Urinary bladder (tissue), 4 donors: ENCODE measurements at places on chromosomes 3 and 15. TPM values are rescaled to one million over a fixed set of nuclear protein-coding genes. Genes with fewer than 3 reads are reported as not detected.

- DNase-seq: no peak
Measured at GRCh38 chr3:123155471-123156011, 46.2 kb upstream of the SEC22A start.

GRCh38 chr15:78012643-78013077 lies 64.9 kb downstream of the TBC1D2B start:
- no peak for DNase-seq

GRCh38 chr3:177182352-177182751 lies 14.9 kb downstream of the TBL1XR1 start:
- DNase-seq: no peak

- DNase-seq: no peak
Measured at GRCh38 chr15:69718916-69719315, 266.3 kb downstream of the RPLP1 start.

DNA sequence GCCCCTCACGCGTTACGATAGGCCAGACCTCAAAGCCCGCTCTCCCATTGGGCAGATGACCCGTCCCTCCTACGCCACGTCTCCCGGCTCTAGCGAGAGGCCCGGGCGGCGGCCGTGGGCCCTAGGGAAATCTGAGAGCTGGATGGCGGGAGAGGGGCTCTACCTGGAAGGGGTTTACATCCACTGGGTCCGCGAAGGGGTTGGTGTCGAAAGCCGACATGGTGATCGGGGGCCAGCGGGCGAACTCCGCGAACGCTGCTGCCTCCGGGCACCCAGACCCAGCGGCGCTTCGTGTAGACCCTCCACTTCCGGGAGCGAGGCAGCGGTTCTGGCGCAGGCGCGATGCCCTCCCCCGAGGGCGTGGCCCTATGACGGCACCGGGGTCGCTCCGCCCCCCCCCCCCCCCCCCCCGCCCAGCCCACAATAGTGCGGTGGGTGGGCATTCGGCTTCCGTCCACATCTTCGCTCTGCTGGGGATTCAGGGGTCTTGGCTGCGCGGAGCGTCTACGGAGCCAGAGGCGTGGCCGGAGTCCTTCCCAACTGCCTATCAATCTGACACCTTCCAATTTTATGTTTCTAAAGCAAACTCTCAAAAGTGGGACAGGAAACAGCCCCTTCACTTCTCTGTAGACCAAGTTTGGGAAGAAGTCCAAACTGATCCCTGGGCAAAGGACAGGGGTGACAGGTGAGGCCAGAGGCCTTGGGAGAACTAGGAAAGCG lies at the start of gene SCAMP2:
SCAMP2 (minus strand) TSS at position 330 of the 720 bp plus-strand sequence; CDS start at position 220, 110 bp downstream.
- DNase-seq: peak; percentile 91

AMIGO3 gene
- 1.1 TPM for polyA plus RNA-seq

DNA sequence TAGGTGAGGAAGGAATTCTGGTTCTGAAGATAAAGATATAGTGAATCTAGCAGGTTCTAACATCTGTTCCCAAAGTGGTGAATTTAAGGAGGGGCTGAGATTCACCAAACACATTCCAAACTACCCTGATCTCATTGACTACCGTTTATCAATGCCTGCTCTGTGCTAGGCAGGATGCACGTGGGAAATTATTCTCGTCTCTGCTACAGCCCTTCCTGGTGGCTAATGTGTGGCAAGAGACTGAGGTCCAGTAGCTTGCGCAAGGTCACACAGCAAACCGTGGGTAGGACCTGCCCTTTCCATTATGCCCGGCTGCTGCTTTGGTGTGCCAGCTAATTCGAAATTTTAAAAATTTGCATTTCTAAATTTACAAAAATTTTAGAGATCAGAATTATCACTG lies 209.5 kb upstream of the TRIM42 start:
- DNase-seq: no peak

DNA sequence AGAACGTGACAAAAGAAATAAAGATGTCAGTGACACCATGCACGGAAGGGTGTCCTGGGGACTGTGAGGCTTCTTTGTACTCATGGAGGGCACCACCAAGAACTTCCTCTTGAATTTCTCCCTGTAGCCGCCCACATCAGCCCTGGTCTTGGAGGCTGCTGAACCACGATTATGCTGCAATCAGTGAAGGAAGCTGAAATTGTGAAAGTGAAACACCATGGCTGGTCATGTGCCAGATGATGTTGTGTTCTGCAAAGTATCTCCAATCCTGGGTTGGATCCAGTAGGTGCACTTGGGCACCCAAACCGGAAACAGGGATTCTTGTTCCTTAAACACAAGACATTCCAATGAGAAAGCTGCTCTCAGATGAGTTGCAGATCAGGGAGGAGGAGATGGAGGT lies 104.4 kb upstream of the GOLGA6L6 start:
- DNase-seq: no peak

- DNase-seq: no peak
Measured at GRCh38 chr15:100210338-100210737, 131.4 kb downstream of the ADAMTS17 start.

DNA sequence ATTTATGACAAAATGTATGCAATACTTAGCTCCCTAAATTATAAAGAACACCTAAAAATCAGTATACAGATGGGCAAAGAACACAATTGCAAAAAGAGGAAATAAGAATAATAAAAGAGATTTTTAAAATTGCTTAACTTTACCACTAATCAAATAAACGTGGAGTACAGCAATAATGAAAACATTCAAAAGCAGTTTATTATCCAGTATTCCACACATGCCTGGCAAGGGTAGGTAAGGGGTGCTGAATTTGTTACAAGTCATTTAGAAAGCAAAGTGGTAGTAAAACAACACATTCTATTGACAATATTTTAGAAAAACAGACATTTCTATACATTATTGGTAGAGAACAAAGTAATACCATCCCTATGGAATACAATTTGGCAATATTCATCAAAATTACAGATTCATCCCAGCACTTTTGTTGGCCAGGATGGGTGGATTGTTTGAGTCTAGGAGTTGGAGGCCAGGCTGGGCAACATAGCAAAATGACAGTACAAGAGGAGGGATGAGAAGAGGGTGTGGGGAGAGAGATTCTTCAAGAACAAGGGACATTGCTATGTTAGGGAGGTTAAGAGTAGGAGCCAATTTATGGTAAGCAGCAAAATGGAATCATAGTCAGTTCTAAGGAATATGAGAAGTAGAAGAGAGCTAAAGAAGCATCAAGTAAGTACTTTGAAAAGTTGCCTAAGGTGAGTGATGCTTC lies 3.7 kb upstream of the ACKR4 start:
- DNase-seq: no peak

DNA sequence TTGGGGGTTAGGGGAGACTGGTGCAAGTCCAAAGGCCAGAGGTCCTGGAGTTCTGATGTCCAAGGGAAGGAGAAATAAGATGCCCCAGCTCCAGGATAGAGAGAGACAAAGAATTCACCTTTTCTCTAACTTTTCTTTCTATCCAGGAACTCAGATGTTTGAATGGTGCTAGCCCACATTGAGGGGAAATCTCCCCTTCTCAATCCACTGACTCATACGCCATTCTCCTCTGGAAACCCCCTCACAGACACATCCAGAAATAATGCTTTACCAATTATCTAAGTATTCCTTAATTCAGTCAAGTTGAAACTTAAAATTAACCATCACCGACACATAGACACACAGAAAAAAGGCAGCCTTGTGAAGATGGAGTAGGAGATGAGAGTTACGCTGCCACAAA lies 1085.2 kb downstream of the NSUN3 start:
- DNase-seq: no peak

DNA sequence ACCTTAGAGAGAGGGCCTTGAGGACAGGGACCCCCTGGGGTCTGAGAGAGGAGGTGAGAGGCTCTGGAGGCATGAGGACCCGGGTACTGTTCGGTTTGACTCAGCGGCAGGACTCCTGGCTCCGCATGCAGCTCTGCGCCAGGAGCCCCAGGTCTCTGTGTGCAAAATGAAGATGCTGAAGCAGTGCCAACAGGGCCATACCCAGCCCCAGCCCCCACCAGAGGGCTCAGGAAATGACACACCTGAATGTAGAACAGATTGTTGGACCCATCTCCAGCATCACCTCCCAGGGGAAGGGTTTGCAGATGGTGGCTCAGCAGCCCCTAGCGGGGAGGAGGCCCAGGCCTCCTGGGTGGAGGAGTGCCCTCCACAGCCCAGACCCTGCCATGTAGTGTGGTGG lies 30.2 kb downstream of the EPHB3 start:
- DNase-seq: no peak

SLCO2A1 gene
- polyA plus RNA-seq: 25.6 TPM

DNA sequence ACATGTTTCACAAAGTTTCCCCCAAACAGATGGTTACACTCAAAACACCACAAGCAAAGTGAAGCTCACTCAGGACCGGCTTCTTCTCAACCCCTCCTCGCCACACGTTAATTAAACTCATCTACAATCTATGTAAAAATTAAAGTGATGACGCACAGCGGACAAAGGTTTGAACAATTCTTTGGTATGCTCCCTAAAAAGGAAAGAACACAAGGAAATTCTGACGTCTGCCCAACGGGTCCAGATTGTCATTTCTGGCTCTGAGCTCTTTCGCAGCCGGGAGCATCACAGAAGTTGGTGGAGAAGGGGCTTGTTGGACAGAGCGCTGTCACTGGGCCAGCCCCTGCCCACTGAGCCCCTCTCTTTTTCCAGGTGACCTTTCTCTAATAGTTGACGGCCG lies 173.7 kb upstream of the CHRNA7 start:
- no peak for DNase-seq

GRCh38 chr15:59176653-59177316 lies 29.9 kb upstream of the LDHAL6B start:
- no peak for DNase-seq

- no peak for DNase-seq
Measured at GRCh38 chr3:5275529-5275928, 88.0 kb downstream of the EDEM1 start.

DNA sequence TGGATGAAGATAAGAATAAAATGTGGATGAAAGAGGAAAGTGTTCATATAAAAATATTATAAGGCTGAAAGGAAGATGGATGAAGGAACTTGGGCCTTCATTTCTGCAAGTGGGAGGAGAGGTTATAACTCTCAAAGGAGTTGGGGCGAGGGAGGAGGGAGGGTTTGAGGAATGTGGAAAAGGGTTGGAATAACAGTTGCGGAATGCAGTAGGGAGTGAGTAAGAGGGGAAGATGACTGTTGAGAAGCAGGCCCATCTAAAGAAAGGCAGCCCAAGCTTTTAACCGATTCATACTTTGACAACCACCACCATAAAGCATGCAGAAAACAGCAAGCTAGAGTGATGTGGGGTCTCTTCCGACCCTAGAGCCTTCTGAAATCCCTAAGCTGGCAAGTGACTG lies 8.3 kb upstream of the TM4SF4 start:
- peak; percentile 45 for DNase-seq

DNA sequence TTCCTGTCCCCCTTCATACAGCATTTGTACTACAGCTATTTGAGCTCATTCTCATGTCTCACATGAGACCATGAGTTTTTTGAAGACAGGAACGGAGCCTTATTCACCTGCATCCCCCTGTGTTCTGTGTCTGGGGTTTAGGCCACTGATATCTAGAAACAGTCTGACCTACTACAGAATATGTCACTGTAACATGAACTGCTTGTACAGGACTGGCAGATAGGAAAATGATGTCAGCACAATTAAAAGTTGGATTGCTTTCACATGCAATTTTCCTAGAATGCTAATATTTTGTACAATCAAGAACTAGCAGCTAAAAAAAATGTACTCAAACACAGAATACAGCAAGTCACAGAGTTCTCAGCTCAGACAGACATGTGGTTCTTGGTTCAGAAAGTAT lies 90.8 kb upstream of the FGF12 start:
- DNase-seq: no peak

VGLL3 gene
- polyA plus RNA-seq: 5.7 TPM

TWF2 gene
- polyA plus RNA-seq: 75.3 TPM
